ENCODE measurements at places on chromosomes 3 and 15.

DNA sequence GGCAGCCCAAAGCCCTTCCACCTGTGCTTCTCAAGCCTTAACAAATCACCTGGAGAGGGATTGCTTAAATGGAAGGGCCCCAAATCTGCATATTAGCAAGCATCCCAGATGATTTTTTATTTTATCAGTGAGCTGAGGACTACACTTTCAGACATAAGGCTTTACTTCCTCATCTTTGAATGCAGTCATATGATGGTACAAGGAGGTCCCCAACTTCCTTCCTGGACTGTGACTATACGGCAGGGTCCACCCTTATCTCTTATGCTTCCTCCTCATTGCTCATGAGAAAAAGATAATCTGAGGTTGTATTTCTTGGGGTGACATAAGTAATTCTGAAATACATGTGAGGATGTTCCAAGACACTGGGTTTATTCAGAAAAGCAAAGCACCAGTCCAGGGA lies 13.7 kb upstream of the HEG1 start:
- no peak for DNase-seq

GRCh38 chr3:72768006-72768441 lies 80.2 kb downstream of the SHQ1 start:
- no peak for DNase-seq

- no peak for DNase-seq
These were observed 3.5 kb upstream of the HHATL start for GRCh38 chr3:42705962-42706585.

DNA sequence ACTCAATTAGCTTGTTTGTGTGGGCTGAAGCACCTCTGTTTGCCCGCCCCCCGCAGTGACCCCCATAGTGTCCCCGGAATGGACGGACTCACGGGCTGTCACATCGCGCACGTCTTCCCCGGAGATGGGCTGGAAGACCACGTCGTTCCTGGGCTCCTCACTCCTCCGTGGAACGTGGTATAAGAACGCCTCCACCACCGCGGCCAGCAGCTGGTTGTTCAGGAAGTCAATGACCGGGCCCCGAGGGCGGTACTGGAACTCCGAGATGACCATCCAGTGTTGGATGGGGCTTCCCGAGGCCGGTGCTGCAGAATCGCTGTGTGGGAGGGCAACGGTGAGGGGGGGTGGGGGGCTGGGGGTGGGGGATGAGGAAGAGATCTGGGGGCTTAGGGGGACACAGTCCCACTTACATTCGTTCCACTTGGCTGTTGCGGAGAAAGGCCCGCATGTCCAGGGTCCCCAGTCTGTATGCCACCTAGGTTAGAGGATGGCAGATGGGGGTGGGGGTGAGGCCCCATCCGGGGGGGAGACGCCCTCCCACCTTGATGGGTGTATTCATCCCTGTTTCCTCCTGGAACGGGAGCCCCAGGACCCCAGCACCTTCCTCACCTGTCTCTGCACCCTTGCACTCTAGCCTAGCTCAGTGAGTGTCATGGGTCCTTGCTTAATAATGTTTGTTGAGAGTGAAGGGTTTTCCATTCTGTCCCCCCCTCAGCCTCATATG lies 30.2 kb downstream of the MUC20 start:
- no peak for DNase-seq

DNA sequence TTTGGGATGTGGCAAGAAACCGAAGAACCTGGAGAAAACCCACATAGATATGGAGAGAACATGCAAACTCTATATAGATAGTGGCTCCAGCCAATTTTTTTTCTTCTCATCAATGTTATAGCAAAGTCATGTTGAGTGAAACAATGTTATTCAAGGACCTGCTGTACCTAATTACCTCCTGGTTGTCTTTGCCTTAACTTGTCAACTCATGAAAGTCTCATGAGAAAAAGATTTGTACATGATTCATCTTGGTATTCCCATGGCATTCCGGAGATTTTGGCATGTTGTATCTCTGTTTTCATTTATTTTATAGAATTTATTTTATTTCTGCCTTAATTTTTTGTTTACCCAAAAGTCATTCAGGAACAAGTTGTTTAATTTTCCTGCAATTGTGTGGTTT lies 303.8 kb upstream of the CDIN1 start:
- no peak for DNase-seq

DNA sequence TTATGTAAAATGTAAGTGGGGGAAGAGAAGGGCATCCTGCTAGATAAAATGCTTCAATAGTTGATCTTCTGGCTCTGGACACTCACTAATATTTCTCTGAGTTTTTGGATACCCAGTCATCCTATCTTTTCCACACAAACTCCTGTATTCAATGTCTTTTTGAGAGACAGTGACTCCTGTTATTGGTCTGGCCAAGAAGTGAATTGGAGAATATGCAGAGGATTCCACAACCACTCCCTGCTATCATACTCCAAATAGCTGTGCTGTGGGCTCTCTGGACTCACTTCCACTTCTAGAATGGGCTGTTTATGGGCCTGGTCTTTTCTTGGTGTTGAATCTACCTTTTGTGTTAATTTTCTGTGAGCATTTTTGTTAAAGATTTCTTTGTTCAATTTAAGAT lies 376.8 kb downstream of the NLGN1 start:
- DNase-seq = no peak

DNA sequence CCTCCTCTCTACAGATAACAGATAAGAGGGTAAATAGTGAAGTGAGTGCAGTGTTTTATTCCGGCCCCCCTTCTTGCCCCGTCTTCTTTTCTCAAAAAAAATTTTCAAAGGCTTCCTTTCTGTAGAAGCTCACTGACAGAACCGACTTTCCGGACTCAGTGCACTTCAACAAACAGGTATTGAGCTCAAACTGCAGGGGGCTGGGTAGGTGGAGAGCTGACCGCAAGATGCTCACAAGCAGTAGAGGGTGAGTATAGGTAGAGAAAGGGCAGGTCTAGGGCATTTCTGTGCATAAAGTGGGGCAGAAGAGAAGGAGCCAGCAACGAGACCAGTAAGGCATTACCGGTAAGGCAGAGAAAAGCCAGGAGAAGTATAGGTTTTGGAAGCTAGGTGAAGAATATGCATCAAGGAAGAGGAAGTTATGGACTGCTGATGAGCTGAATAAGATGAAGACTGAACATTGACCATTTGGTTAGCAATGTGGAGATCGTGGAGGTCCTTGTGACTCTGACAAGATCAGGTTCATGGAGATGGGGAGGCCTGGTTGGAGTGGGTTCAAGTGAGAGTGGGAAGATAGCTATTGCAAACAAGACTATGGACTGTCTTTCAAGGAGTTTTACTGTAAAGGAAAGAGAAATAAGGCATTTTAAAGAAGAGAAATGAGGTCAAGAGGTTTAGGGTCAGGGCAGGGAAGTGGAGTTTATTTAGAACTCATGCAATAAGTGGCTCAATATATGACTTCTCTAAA lies 97.4 kb downstream of the ST6GAL1 start:
- DNase-seq = peak; percentile 43

GRCh38 chr3:98460220-98460619 lies 2.8 kb upstream of the OR5K1 start:
- no peak for DNase-seq

DNA sequence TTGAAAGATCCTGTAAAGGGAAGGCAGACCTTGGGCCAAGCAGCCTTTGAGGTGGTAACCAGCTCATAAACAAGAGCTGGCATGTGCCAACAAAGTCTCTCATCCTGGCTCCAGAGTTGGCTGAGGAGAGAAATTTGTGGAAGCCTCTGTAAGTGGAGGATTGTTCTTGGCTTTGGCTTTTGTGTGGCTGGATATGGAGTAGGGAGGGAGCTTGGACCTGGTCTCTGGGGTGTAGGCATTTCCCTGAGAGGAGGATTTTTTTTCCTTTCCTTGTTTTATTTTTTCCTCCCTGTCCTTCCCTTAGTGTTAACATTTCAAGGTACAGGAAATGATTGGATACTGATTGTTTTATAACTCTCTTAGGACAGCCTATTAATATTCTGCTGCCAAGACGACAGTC lies 60.8 kb downstream of the ZNF609 start:
- no peak for DNase-seq

GRCh38 chr3:173945170-173945569 lies 547.6 kb downstream of the NLGN1 start:
- no peak for DNase-seq

DNA sequence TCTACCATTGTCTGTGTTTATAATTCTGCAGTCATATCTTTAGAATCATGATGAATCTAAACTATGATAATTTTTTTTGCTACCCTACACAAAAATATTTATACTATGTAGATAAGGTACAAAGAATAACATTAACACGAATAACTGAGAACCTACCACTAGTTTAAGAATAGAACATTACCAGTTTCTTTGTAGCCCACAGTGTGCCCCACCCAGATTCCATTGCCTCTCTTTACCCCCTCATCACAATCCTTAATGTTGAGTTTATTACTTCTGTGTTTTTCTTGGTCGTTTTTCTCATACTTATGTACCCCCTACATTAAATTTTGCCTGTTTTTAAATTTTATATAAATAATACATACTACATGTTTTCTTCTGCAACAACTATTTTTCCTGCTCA lies 140.5 kb downstream of the BBX start:
- no peak for DNase-seq

GRCh38 chr15:71409541-71409940 lies 294.3 kb downstream of the THSD4 start:
- DNase-seq = no peak

GRCh38 chr3:114323546-114324254 lies 29.9 kb downstream of the TIGIT start:
- no peak for DNase-seq

DNA sequence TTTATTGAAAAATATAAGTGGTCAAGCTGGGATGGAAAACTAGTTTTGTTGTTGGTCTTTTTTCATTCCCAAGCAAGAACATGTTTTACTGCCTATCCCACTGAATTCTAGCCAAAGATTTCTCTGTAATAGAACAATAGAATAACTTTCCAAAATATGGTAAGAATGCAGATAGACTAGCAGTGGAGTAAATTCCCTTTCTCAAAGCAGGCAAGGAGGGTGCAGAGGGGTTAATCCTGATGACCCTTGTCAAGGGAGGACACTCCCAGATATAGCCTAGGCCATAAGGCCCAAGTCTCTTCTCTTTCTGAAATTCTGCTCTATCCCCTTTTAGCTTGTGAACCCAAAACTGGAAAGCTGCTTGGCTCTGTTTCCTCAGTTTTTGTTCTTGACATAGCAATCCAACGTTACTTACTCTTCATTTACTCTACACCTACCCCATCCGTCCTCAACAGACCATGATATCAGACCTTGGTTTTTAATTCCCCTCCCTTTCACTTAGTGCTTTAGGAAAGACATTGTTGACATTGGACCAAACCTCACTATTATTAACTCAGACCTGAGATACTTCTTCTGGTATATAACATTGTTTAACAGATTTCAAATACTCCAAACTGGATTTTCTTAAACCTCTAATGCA lies 453.6 kb upstream of the THBS1 start:
- DNase-seq = no peak

- DNase-seq = no peak
These were observed 299.8 kb upstream of the EPHA3 start for GRCh38 chr3:88807491-88808105.

Measured in naive thymus-derived CD8-positive, alpha-beta T cell (primary cell).